A549 (cell line): ENCODE measurements at places on chromosomes 16 and 17.
A peak's percentile ranks its signal among the peaks of the same experiment; 100 is the strongest.

DNA sequence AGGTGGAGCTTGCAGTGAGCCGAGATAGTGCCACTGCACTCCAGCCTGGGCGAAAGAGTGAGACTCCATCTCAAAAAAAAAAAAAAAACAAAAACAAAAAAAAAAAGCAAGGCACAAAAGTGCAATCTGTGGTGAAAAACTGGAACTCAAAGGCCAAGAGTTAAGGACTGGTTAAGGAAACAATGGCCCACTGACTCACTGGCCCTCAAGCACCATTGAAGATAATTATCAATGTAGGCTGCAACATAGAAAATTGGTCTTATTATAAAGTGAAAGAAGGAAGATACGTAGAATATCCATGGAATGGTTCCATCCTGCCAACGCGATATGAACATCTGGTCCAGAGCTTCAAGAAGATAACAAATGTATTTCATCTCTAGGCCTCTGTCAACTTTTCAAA lies 444.2 kb downstream of the SOX9 start:
- no peak for DNase-seq

GRCh38 chr16:48539485-48540221 lies 70.3 kb downstream of the N4BP1 start:
- DNase-seq: no peak

GRCh38 chr17:2485543-2485942 lies 26.1 kb downstream of the METTL16 start:
- DNase-seq: no peak

DNA sequence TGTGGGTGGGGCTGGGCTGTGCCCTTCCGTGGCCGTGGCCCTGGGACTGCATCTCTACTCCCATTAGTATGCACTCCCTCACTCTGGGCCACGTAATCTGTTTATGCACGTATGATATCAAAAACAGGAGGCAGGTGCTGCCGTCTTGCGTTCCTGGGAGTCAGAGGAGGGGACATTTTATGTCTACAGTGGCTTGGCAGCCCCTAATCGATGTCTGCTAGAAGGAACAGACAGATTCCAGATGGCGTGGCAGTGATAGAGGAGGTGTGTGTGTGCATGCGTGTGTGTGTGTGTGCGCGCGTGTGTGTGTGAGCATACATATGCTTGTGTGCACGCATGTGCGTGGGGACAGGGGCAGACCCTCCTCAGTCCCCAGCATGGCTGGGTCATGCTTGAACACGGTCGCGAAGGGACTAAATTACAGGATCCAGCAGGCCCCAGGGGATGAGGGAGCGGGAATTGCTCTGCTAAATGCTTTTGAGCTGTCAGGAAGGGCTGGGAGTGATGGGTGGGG lies 44.7 kb downstream of the SREBF1 start:
- DNase-seq: no peak

- DNase-seq: no peak
Observed at GRCh38 chr16:67923414-67924116, 8.1 kb downstream of the CTRL start.

DNA sequence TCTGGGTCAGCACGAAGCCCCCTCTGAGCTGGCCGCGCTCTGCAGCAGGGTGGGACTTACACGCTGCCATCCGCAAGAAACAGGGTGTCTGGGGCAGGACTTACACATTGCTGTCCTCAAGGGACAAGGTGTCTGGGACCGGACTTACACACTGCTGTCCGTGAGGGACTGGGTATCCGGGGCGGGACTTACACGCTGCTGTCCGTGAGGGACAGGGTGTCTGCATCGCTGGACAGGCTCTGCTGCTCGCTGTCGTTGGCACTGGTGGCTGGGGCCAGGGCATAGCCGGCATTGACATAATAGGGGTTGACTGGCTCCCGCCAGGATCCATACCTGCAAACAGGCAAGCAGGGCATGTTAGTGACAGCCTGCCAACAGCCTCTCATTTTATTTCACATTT lies 31.4 kb downstream of the PDIA2 start:
- DNase-seq: no peak

GRCh38 chr16:2150418-2151187 lies 2.2 kb downstream of the RAB26 start:
- peak; percentile 66 for DNase-seq

DNA sequence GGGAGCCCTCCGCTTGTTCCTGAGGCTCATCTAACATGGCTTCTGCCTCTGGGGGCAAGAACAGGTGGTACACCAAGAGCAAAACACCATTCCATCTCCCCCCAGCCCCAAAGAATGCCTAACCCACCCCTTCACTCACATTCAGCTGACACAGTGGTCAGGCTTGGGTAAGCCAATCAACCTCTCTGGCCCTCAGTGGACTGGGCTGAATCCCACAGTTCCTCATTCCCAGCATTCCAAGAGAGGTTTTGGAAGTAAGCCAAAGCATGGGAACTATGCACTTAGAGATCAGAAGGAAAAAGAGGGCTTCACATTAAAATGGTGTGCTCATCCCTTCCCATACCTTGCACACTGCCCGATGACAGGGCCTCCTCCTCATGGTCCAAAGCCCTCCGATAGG lies 7.8 kb downstream of the PIGS start:
- DNase-seq: no peak

- no peak for DNase-seq
Observed at GRCh38 chr17:39483506-39483905, 22.2 kb downstream of the CDK12 start.

- no peak for DNase-seq
Observed at GRCh38 chr16:87740441-87740840, 25.3 kb downstream of the KLHDC4 start.

- peak; percentile 31 for DNase-seq
Observed at GRCh38 chr17:77882481-77883212, 75.9 kb upstream of the TNRC6C start.

- DNase-seq: no peak
Observed at GRCh38 chr17:16211590-16211989, 3.7 kb downstream of the NCOR1 start.

GRCh38 chr16:67190041-67190440 lies at the start of gene EXOC3L1:
TSS of gene EXOC3L1 (minus strand) at chr16:67190136. CDS start at chr16:67189676, 460 bp downstream.
- no peak for DNase-seq

GRCh38 chr16:15434425-15435215 lies at the start of gene BMERB1:
TSS of gene BMERB1 (plus strand) at chr16:15434588. CDS start at chr16:15434654, 66 bp downstream.
- DNase-seq: peak; percentile 77

GRCh38 chr17:55561973-55562495 lies 50.8 kb upstream of the SMIM36 start:
- no peak for DNase-seq

GRCh38 chr16:88700322-88700635 lies 5.9 kb downstream of the RNF166 start:
- DNase-seq: no peak

DNA sequence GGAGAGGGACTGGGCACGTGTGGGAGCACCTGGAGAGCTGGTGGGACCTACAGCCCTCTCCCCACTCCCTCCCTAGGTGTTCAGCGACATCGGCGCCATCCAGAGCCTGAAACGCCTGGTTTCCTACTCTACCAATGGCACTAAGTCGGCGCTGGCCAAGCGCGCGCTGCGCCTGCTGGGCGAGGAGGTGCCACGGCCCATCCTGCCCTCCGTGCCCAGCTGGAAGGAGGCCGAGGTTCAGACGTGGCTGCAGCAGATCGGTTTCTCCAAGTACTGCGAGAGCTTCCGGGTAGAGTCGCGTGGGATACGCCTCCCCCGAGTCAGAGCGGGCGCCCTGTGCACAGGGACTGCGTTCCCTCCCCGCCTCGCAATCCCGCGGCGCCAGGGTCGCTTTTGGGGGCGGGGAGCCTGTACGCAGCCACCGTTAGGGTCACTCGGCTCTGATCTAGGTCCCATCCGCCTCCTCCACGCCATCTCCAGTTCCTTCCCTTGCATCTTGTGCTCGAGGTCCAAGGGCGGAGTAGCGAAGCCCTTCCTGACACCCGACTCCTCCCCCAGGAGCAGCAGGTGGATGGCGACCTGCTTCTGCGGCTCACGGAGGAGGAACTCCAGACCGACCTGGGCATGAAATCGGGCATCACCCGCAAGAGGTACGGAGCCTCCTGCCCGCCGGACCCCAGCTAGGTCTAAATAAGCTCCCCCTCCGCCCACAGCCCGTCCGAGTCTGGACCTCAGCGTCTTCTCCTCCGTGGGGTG lies 13.0 kb downstream of the SARM1 start:
- no peak for DNase-seq

- no peak for DNase-seq
Observed at GRCh38 chr16:58236831-58237230, 38.9 kb upstream of the CSNK2A2 start.

DNA sequence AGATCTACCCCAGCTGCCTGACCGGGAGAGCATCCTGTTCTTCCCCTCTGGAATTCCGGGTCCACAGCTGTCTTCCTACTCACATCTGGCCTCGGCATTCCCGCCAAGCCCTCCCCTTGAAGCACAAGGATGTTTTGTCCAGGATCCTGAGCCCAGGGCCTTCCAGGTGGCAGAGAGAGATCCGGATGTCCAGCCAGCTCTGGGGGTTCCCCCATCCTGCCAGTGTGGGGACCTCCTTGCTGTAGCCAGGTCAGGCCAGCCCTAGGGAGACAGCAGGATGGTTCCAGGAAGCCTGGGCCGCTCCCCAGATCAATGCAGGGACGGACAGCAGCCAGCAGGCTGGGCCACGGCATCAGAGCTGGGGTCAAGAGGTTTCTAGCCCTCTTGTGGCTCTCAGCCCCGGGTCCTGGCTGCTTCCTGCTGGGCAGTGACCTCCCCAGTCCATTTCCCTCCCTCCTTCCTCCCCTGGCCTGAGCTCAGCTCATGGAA lies 55.3 kb downstream of the SOCS3 start:
- DNase-seq: no peak

GRCh38 chr17:78416791-78417530 lies 38.5 kb downstream of the PGS1 start:
- no peak for DNase-seq

GRCh38 chr16:60295451-60295850 lies 1561.3 kb upstream of the GOT2 start:
- no peak for DNase-seq

DNA sequence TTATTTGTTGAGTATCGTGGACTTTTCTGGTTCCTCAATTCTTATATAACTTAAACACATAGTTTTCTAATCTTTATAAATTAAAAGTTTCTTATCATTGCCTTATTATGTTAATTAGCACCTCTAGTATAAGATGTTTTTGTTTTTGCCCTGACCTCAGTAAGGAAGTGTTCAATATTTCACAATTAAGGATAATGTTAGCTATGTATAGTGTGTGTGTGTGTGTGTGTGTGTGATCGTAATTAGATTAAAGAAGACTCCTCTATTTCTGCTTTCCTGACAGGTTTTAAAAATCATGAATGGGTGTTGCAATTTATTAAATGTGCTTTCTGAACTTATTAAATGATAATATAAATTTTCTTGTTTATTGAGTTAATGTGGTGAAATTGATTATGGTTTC lies 12.0 kb downstream of the IL21R start:
- DNase-seq: no peak

DNA sequence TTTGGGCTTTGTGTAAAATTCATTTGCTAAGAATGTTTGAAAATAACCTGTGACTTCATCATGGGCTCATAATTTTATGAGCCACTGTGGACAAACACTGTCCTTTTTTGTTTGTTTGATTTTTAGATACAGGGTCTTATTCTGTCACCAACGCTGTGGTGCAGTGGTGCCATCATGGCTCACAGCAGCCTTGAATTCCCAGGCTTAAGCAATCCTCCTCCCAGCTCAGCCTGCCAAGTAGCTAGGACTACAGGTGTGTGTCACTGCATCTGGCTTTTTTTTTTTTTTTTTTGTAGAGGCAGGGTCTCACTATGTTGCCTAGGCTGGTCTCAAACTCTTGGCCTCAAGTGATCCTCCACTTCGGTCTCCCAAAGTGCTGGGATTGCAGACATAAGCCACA lies 8.3 kb downstream of the TEX2 start:
- DNase-seq: no peak

DNA sequence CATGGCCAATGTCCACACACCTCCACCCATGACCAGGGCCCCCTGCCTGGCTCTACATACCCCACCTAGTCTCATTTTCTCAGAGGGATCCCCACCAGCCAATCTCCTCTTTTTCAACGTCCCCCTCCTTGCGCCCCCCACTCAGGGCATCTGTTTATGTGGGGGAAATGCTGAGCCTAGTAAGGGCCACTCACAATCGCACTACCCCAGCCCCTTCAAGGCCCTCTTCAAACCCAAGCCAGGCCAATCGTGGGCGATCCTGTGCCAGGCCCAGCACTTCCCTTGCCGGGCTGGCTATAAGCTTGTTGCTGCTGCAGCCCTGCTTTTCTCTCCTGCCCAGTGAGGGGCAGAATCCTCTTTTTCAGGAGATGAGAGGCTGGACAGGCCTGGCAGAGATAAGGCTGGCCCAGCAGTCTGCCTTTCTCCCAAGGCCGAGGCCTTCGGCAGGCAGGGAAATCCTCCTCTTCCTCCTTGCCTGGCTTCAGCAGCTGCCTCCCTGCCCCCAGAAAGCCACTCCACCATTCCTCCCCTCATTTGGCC lies 16.1 kb downstream of the HSD11B2 start:
- DNase-seq: no peak

GRCh38 chr16:81650281-81650680 lies 128.8 kb upstream of the PLCG2 start:
- DNase-seq: no peak

DNA sequence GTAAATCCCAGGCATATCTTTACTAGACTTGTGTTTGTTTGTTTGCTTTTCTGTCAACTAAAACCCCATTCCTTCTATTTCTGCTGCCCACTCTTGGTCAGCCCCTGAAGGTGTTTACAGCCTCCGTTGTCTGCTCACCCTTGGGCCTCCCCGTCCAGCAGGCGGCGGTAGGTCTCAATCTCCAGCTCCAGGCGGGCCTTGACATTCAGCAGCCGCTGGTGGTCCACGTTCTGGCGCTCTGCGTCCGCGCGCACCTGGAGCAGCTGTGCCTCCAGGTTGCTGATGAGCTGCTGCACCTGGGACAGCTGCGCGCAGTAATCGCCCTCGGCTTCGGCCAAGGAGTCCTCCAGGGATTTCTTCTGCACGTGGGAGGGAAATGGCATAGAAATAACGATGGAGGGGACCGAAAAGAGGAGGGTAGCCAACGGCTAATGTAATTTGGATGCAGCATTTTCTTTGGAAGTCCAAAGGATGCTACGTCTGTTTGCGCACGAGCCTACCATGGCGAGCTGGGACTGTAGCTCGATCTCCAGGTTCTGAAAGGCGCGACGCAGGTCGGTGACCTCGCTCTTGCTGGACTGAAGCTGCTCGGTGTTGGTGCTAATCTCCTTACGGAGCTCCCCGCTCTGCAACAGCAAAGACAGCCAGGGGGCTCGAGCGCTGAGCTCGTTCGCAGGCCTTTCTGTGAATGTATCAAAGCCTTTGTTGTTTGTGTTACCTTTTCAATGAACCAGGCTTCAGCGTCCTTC lies 3.9 kb downstream of the KRT12 start:
- no peak for DNase-seq

DNA sequence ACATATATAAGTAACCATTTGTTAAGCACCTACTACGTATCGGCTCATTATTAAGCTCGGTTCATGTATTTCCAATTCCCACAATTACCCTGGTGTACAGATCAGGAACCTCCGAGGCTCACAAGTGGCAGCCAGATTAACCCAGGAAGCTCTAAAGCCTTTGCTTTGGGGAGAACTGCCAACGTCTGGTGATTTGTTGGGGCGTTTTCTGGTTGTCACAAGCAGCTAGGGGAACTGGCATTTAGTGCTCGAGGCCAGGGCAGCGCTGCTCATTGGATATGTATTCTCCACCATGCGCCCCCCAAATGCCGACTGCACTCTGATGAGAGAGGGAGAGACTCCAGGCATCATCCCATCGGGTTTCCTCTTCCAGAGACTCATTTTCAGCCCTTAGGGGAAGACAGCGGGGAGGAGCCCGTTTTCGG lies 541 bp downstream of the ZNF18 start:
- DNase-seq: peak; percentile 59

GRCh38 chr17:13099089-13099735 lies 81.4 kb upstream of the ELAC2 start:
- no peak for DNase-seq

GRCh38 chr17:5472511-5472910 lies 3.7 kb upstream of the DHX33 start:
- no peak for DNase-seq
